ENCODE measurements at places on chromosomes 7 and 10. TPM values are rescaled to one million over a fixed set of nuclear protein-coding genes. Genes with fewer than 3 reads are reported as not detected.

DNA sequence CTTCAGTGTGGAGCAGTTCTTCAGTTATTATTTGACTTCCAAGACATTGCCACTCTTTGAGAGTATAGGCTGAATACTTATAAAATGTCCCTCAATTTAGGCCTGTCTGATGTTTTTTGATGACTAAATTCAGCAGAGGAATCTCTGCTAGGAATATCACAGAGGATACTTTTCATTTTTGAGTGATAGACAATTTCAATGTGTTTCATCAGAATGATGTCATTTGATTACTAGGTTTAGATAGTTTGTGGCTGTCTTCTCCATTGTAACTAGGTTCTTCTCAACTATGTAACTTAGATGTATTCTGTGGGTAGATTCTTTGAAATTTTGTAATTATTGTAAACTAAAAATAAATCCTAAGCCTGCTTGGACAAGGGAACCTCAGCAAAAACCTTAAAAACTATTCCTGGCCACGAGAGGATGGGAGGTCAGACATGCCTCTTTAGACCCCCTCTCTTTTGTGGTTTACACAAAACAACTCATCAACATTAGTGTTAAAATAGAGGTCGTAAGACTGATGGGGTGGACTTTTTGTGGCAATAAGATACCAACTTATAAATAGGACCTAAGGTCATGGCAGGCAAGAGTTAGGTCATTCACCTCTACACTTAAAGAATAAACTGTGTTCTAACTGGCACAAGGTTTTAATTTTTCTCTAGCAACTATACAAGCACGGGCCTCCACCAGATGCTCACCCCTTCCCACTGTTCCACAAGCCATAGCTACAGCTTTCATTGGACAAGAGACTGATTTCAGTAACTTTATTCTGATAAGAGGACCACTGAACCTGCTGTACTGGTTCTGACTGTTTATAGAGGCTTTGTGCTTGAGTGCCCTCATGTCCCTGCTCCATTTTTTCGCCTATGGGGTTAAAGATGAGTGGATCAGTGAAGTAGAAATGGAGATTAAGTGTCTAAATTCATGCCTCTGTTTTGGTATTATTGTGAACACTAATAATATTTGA lies 33.7 kb downstream of the CYP2C8 start:
- no peak for DNase-seq

GRCh38 chr10:119199231-119199992 lies 8.0 kb upstream of the GRK5 start:
- peak; percentile 96 for DNase-seq

Gene RPEL1
- not detected for total RNA-seq

GRCh38 chr10:4662576-4663161 lies 163.3 kb upstream of the AKR1E2 start:
- DNase-seq, result no peak

Gene FKBP6
- 0.11 TPM for total RNA-seq

Gene TAF5
- total RNA-seq, result 6.9 TPM

- peak; percentile 85 for DNase-seq
Observed at GRCh38 chr10:102643336-102644065, 778 bp upstream of the TRIM8 start.

DNA sequence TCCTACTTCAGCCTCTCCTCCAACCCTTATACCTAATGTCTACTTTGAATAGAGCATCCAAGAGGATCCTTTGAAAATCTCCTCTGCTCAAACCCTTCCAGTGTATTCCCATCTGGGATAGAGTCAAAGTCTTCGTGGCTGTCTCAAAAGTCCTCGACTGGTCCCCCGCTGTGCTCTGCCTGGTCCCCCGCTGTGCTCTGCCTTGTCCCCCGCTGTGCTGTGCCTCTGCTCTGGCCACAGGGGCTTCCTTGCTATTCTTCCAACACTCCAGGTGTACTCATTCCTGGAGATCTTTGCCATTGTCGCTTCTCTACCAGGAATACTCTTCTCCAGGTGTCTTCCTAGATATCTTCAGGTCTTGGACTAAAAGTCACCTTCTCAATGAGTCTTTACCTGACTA lies 36.1 kb upstream of the COMMD3 start:
- DNase-seq, result no peak

Gene C10orf67
- 0.69 TPM for total RNA-seq

DNA sequence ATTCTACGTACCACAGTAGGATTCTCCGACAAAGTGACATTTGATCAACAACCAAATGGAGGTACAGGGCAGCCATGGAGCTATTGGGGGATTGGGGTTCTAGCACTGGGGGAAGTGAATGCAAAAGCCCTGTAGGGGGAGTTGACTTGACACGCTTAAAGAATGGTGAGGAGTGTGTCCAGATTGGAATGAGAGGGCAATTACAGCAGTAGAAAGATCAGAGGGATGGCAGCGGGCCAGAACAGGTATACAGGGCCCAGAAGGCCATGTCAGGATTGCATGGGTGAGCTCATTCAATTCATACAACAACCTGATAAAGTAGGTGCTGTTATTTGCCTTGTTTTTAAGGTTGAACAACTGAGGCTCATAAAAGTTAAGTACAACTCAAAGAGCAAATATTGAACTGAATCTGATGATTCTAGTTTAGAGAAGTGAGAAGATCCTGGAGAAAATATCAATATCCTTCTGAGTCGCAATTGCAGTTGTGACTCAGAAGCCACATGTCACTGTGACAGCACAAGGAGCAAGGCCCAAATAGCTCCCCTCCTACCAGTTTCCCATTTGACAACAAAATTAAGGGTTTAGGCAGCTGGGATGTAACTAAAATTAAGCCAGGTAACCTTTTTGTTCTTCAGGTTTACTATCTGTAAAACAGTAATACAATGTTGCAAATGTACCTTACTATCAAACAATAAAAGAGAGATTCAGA lies 28.0 kb upstream of the CTTNBP2 start:
- no peak for DNase-seq

DNA sequence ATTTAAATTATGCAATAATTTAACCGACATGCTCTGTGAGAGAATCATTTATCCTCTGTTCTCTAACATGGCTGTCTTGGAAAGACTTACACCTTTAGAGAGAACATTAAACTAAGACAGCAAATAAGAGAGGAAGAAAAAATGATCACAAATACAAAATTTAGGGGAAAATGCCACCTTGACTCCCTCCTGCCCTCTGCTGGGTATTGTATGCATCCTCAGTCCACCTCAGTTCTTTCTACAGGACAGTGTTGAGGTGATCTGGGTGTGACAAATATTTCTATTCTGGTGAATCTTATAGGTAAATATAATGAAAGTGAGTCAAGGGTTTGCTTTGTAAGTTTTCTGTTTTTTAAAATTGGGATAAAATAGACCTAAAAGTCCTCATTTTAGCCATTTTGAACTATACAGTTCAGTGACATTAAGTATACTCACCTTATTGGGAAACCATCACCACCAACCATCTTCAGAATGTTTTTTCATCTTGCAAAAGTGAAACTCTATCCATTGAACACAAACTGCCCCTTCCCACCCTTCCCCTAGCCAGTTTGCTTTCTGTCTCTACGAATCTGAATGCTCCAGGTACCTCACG lies 61.5 kb upstream of the ELMO1 start:
- no peak for DNase-seq

DNA sequence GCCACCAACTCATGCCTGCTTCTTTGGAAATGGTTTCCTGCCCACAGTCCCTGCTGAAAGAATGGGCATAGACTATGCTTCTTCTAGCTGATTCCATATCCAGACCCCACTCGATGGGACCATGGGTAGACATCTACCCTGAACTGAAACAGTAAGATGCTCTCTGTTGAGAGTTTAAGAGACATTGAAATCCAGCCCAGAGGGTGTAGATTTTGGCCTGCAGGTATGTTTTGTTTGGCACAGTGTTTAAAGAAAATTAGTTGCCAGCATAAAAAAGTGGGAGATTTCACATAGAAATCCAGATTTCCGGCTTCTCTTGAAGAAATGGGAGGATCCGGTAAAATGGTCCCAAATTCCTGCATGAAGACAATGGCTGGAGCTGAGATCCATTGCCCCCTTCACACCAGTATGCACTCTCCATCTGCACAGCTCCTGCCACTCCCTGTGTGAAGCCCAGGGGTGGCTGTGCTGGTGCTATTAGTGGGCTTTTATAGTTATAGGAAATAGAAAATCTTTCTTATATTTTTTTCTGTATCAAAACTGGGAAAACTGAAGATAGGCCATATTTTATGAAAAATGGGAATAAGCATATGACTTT lies 218.1 kb downstream of the PTEN start:
- no peak for DNase-seq

DNA sequence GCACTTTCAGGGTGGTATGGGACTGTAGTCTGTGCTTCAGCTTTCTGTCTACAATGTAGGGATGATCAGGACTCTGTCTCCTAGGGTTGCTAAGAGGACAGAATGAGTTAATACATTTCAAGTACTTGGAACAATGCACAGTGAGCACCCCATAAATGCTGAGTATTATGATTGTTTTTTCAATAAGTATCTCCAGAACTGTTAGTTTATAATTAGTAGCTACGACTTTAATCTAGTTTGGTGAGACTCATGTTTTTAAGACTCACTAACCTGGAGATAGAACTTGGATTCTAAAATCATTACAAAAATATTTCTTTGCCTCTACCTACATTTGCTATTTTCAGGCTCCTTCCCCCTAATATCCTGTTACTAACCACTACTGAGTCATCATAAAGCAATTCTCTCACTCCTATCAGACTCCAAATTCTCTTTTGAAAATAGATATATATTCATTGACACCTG lies 95.3 kb downstream of the CPED1 start:
- DNase-seq, result no peak

- DNase-seq, result no peak
Observed at GRCh38 chr10:11024596-11024995, 6.9 kb downstream of the CELF2 start.

GRCh38 chr7:156616269-156617202 lies 24.0 kb upstream of the RNF32 start:
- DNase-seq, result no peak

Gene ASB13
- 14.8 TPM for total RNA-seq

GRCh38 chr7:69657985-69658384 lies 59.7 kb downstream of the AUTS2 start:
- no peak for DNase-seq

Gene ANK3
- total RNA-seq, result 101 TPM

- no peak for DNase-seq
Observed at GRCh38 chr10:76626386-76626785, 1011.2 kb downstream of the KCNMA1 start.

- DNase-seq, result peak; percentile 67
Observed at GRCh38 chr10:131109726-131110125, 201.8 kb downstream of the TCERG1L start.

DNA sequence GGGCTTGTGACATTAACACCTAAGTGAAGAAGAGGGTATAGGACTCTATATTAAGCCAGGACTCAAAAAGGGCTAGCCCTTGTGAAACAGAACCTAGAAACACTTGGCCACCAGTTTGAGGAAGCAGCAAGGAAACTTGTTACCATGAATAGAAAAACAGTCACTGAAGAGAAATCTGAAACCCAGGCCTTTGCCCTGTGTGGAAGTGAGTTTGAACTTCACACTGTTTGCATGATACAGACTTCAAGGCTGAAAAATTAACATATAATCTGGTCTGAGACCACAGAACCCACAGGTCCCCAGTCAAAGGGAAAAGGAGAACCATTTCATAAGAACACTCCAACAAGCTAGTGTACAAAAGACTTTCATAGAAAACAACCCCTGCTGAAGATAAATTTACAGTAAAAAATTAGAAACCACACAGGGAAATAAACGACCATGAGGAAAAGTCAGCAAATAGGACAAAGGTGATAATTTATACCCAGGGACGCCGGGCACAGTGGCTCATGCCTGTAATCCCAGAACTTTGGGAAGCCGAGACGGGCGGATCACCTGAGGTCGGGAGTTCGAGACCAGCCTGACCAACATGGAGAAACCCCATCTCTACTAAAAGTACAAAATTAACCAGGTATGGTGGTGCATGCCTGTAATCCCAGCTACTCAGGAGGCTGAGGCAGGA lies 76.1 kb downstream of the SKIDA1 start:
- no peak for DNase-seq

Gene ANKRD30A
- not detected for total RNA-seq

DNA sequence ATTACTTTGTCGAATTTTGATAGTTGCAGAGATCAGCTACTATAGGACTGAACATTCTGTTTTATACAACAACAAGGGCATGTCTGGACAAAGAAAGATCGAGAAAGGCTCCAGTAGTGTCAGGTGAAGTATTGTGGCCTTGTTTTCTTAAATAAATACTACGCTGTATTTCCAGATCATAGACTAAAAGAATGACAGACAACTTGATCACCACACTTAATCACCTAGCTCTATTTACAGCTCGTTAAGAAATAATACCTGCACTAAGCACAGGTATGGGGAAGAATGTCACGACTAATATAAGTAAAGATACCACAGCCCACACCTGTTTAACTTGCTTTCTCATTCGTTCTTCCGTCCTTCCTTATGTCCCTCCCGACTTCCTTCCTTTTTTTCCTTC lies 269.2 kb downstream of the HGF start:
- DNase-seq, result no peak

GRCh38 chr10:17216217-17216900 lies 11.7 kb upstream of the VIM start:
- no peak for DNase-seq

- DNase-seq, result no peak
Observed at GRCh38 chr10:102951316-102951715, 33.2 kb downstream of the CNNM2 start.

Gene OIT3
- total RNA-seq, result 0.40 TPM

Gene LIPM
- not detected for total RNA-seq

DNA sequence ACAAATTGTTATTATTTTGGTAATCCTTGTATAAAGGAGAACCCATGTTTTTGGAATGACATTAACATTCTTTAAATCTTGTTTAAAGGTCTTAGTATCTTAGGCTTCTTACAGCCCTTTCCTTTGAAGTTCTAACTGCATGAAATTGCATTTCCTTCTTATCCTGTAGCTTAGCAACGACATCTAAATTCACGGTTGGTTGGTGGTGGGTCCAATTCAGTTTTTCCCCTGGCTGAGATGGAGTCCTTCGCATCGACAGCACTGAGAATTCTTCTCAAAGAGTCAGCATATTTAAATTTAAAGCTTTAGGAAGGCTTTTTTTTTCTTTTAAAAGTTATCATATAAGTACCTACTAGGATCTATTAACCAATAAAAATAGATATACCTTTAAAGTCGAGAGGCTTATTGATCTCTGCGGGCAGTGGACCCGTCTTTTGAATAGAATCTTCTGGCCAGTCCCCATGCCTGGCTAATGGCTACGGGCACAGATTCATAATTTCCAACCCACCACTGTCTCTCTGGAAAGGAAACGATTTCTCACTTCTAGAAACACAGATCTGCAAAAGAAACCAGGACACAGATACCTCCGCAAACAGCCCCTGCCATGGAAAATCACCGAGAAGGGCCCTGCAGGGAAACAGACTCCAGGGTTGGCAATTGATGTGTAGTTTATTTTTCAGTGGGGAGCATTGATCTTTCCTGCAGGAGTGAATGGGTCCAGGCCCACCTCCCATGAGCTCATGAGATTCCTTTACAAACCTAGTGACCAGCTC lies 63.4 kb downstream of the RAMP3 start:
- peak; percentile 95 for DNase-seq

GRCh38 chr10:64558094-64558835 lies 1037.1 kb downstream of the REEP3 start:
- DNase-seq, result no peak

Gene ITGA8
- total RNA-seq, result 55.2 TPM

All from spinal cord (tissue), 10 donors.